Activated naive CD8-positive, alpha-beta T cell treated with anti-CD3 and anti-CD28 coated beads for 36 hours (primary cell): ENCODE measurements at places on chromosomes 4 and X. TPM values are rescaled to one million over a fixed set of nuclear protein-coding genes. Genes with fewer than 3 reads are reported as not detected.
A peak's percentile ranks its signal among the peaks of the same experiment; 100 is the strongest.

GRCh38 chr4:1237981-1238675 lies 10.8 kb downstream of the CTBP1 start:
- H3K4me1 ChIP-seq = peaks cover 9% of the 10 kb centered on the region
- no peak overlapping the region for H3K4me3 ChIP-seq
- H3K36me3 ChIP-seq = peaks cover 16% of the 10 kb centered on the region
- no peaks in the 10 kb centered on the region for H3K27me3 ChIP-seq
- H3K27ac ChIP-seq = no peak overlapping the region

- H3K36me3 ChIP-seq = no peaks in the 10 kb centered on the region
- DNase-seq = no peak
- H3K4me1 ChIP-seq = no peaks in the 10 kb centered on the region
- H3K27me3 ChIP-seq = no peaks in the 10 kb centered on the region
These were observed 207.8 kb upstream of the CNKSR2 start for GRCh38 chrX:21166272-21166982.

DNA sequence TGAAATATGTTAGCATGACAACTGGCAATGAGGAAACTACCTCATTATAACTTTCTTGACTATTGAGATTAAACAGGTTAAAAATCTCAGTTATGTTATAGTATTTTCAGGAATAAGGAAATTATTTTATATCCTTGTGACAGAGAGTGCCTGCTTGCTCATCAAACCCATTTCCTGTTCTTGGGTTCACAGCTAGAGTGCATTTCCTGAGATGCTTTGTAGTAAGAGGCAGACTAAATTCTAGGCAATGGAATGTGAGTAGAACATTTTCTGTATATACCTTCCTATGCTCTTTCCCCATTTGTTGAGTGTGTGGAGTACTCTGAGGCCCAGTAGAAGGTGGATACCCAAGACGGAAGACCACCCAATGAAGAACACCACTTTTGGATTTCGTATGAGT lies 96.9 kb upstream of the CASK start:
- no peaks in the 10 kb centered on the region for H3K36me3 ChIP-seq
- no peak for DNase-seq
- peak overlapping the region; percentile 52 for H3K27ac ChIP-seq
- peaks cover 12% of the 10 kb centered on the region for H3K4me1 ChIP-seq
- H3K4me3 ChIP-seq = no peak overlapping the region

- no peak for DNase-seq
- no peaks in the 10 kb centered on the region for H3K36me3 ChIP-seq
- H3K27me3 ChIP-seq = no peaks in the 10 kb centered on the region
These were observed 312.9 kb downstream of the NLGN4X start for GRCh38 chrX:5915783-5916182.

MAB21L2 gene
- total RNA-seq = not detected

DKC1 gene
- 190 TPM for total RNA-seq

DNA sequence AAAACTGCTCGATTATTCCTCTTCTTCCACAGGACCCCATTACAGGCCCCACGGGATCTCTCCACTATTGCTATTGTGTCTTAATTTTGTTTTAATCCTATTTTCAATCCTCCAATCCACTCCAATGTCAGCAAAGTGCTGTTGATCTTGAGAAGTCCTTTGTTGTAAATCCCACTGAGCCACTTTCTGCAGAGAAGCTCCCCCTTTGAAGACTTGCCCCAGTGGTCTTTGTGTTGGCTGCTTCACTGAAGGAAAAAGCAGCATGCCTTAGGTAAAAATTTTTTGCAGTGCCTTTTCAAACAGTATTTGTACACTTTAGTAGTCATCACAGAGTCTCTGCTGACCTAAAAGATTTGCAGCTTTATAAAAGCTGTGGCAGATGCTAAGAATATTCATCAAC lies 252.0 kb upstream of the SLC7A11 start:
- DNase-seq = no peak
- no peak overlapping the region for H3K4me3 ChIP-seq
- no peaks in the 10 kb centered on the region for H3K36me3 ChIP-seq
- no peaks in the 10 kb centered on the region for H3K4me1 ChIP-seq
- no peak overlapping the region for H3K27ac ChIP-seq
